ENCODE measurements at places on chromosomes 2 and 18.

GRCh38 chr2:132752421-132753206 lies 82.6 kb upstream of the LYPD1 start:
- DNase-seq = no peak

DNA sequence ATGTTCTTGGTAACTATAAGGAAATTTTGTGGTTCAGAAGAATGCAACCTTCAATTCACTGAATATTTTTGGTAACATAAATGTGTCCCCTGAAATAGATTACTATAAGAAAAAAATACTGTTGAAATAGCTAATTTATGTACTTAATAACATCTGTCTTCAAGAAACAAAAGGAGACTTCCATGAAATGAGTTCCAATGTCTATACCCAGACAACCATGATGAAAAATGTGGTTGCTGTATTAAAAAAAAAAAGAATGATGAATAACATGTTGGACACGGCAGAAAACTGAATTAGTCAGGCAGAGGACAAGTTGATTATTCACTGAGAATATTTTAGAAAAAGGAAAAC lies 98.5 kb downstream of the TACR1 start:
- peak; percentile 49 for DNase-seq

DNA sequence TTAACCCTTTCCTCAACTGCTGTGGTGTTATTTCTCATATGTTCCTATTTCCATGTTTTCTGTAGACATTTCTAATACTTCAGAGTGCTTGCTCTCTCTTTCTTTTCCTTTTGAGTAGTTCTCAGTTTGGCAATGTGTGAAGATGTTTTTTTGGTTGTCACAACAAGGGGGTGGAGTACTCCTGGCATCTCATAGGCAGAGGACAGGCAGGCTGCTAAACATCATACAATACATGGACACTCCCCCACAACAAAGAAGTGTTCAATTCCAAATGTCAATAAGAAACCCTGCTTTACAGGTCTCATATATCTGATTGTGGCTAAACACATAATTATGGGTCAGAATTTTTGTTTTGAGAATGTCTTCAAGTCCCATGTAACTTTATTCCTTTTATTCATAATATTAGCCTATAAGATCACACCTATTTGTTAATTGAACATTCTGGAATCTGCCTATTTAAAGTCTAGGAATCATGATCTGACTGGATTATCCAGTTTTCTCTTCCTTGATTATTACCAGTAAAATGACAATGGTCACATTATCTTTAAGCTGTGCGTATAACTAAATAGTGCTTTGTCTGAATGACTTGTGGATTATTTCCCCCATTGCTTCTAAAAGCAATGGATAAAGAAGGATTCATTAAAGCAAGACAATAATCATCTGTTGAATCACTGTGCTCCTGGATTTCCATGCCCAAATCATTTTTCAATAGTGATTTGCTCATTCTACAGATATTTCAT lies 46.8 kb upstream of the ITPRID2 start:
- DNase-seq = no peak

DNA sequence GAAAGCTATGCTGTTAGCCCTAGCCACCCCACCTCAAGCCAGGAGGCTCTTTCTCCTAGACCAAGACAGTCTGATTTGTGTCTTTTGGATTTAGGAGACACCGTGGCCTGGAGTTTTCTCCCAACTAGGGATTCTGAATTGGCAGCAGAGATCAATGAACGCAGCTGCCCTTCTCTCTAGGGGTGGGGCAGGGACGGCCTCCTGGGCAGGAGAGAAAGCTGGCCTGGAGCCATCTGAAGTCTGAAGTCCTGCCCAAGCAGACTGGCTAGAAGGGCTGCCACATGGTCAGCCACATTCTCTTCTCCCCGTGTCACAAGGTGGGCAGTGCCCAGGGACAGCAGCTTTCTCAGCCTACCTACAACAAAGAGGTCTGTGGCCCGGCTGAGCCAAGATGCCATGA lies 45.1 kb downstream of the PIEZO2 start:
- no peak for DNase-seq

GRCh38 chr2:72921853-72922252 lies 4.5 kb downstream of the EMX1 start:
- no peak for DNase-seq

- DNase-seq = no peak
Observed at GRCh38 chr18:55317324-55317723, 270.7 kb downstream of the TCF4 start.

DNA sequence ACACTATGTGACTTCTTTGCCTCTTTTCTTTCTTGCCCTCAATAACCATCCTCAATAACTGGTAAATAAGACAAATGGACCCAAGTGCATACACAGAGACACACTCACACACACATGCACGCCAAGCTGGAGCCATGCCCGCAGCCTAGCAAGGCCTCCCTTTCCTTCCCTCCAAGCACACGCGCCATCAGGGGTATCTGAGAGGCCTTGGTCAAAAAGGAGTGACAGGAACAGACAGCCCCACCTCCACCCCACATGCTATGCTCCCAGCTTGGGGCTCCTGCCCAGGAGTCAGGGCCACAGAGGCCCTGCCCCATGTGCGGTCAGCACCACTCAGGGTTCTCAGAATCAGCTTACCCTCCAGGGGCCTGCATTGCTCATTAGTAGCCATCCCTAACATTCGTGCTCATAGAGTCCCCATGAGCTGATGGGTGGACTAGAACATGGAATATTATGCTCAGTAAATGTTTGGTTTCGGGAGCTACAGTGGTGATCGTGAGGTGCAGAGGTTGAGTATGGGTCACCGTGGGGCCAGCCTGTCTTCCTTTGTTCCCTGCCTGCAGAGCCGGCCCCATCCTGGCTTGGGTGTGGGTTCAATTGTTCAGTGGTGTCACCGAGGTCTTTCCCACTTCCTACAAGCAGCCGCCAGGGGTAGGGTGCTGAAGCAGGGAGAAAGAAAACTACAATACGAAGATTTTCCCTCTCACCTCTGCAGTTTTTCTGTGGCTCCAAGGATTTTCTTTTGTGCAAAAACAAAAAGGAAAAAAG lies 158.2 kb upstream of the RAB12 start:
- DNase-seq = no peak

DNA sequence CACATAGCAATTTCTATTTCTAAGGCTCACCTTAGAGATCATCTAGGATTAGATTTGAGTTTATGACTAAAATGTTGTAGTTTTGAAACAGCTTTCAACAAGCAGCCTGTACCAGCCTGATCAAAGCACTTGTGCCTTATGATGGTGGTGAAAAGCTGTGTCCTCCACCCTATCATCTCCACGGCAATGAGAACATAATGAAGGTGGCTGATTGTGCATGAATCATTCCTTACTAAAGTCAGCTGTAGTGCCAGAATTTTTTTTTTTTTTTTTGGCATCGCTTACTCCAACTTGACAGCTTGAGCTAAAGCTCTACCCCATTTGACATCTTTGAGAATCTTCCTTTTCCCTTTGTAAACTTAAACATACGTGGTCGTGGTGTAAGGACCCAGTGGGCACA lies 86.0 kb downstream of the DCC start:
- DNase-seq = no peak
